Left lung (tissue), 14 donors: ENCODE measurements at places on chromosomes 12 and 14. TPM values are rescaled to one million over a fixed set of nuclear protein-coding genes. Genes with fewer than 3 reads are reported as not detected.

DNA sequence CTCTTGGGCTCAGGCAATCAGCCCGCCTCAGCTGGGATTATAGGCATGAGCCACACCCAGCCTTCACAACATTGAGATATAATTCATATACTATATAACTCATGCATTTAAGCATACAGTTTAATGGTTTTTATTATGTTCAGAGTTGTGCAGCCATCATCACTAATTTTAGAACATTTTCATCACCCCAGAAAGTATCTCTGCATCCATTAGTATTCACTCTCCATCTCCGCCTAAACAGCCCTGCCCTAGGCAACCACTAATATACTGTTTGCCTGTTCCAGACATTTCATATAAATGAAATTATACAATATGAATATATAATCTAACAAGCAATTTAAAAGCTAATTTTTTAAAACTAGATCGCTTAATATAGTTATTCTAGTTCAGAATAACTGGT is 34.7 kb downstream of the TBK1 start:
- no peak for DNase-seq

DNA sequence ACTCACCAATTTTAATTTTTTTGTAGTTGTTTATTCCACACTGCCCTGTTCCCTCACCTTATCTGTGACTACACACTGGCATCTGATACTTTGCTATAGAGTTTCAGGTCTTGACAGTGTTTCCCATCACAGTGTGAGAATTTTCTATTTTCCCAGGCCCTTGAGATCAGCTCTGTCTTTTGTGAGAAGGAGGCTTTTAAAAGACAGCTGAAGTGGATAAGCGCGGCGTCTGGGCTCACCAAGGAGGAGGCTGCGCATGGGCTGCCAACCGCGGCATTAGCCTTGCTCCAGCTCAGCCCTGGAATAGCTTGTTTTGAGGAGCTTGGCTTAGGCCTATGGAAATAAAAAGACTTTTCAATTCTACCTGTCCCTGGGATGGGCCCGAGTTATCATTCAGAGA is 181.3 kb downstream of the RMST start:
- no peak for DNase-seq

- DNase-seq, result no peak
Measured at GRCh38 chr14:21486640-21487087, 9.7 kb downstream of the TOX4 start.

DNA sequence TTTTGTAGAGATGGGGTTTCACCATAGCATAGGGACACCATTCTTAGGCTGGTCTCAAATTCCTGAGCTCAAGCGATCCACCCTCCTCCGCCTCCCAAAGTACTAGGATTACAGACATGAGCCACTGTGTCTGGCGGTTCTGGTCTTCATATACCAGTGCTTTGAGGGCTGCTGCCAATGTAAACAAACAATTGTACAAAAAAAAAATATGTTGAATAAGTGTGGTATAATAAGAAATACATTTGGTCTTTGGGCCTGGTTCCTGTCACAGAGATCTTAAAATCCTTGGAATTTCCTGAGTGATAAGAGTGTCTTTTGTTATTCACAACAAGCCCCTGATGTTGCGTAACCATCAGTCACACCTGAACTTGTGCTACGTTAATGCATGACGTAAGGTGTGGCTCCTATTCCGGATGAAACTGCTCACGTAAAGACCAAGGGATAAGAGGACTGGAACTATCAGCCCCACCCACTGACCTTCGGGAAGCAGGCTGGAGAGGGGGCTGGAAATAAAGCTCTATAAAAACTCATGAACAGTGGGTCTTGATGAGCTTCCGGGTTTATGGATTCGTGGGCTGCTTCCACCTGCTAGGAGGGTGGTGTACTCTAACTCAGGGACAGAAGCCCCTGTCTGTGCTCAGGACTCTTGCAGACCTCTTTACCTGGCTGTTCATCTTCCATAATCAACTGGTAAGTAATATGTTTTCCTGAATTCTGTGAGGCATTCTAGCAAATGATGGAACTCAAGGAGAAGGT is 16.5 kb upstream of the RIMKLB start:
- DNase-seq, result no peak

DNA sequence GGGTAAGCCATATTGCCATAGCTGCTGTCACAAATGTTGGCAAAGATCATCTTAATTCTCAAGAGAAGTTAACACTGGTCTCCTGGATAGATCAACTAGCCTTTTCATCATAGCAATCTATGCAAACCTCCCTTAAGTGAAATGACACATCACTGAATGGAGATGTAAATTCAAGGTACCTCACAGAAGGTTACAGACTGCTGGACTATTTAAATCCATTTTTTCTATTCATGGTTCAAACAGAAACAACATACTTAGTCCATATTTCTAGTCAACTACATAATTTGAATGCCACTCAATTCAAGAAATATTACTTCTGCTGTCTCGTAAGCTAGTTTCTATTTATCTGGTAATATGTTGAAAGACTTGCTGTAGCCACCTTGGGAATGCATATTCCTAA is 748.3 kb downstream of the C12orf50 start:
- DNase-seq, result no peak

GRCh38 chr14:61558271-61558670 is 137.0 kb upstream of the HIF1A start:
- DNase-seq, result no peak

GRCh38 chr14:24182110-24182882 is 6.3 kb downstream of the IPO4 start:
- no peak for DNase-seq

DNA sequence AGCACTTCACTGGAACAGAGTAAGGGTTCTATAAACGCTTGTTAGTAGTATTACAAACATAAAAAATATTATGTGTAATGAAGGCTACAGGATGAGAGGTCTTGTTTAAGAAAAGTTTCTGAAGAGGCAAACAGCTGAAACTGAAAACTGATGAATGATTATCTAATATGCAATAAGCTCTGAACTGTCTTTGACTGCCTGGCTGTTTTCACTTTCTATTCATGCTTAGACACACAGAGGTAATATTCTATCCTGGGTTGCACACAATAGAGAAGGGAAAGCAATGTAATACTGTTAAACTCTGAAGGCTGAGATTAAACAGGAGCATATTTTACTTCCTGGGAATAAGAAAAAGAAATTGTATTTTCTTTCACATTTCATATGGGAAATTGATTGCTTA is 251.3 kb downstream of the ALX1 start:
- DNase-seq, result no peak

GRCh38 chr12:42792265-42792664 is 202.7 kb upstream of the PRICKLE1 start:
- no peak for DNase-seq

- no peak for DNase-seq
Measured at GRCh38 chr14:34981743-34982420, 910 bp upstream of the SRP54 start.

DNA sequence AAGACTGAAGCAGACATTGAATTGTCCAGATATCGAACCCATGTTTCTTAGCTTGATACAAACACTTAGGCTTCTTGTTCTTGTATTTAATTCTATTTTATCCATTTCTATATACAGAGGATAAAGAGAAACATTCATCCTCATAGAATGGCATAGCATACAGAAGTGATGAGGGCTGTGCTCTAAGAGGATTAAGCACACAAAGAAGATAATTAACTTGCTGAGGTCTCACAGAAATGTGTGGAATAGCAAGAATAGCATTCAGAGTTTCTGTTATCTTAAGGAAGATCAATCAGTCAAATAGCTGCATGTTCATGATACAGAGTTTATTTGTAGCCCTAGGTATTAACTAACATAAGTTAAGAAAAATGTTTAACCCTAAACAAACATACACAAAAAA is 27.3 kb upstream of the STRAP start:
- DNase-seq, result no peak

DNA sequence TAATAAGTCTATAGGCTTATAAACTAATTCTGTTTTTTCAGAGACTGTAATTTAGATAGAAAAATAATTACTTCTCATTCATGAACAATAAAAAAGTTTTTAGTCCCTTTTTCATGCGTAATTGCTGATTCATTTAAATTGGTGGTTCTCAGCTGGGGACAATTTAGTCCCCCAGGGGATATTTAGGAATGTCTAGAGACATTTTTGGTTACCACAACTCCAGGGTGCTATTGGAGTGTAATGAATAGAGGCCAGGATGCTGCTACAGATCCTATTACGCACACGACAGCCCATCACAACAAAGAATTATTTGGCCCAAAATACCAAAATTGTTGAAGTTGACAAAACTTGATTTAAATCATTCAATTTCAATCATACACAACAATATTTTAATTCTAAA is 22.8 kb upstream of the VCPKMT start:
- no peak for DNase-seq

DNA sequence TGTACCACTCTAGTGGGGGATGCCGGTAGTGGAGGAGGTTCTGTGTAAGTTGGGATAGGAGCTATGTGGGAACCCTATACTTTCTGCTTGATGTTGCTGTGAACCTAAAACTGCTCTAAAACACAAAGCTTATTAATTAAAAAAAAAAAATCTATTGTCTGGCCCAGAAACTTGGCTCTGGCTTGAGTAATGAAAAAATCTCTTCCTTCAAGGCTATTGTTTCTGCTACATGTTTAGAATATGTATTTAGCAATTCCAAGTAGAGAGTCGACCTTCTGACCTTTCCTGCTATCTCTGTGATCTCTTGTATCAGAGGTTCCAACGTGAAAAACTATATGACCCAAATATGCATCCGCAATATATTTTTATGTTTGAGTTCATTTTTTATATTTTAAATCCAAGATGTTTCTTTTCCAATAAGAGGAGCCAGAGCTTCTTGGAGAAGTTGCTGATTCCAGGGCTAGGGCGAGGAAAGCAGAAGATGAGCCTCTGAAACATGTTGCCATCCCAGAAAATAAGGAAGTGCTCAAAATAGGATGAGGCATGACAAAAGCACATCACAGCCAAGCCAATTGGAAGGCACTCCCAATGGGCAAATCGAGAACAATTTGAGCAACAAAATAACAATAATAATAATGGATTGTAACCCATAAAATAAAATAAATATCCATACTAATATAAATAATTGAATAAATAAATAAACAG is 184.6 kb upstream of the TMEM260 start:
- DNase-seq, result no peak

- no peak for DNase-seq
Measured at GRCh38 chr14:61287196-61287595, 6.1 kb upstream of the TMEM30B start.

GRCh38 chr12:42125388-42125767 is 19.3 kb downstream of the GXYLT1 start:
- no peak for DNase-seq

DNA sequence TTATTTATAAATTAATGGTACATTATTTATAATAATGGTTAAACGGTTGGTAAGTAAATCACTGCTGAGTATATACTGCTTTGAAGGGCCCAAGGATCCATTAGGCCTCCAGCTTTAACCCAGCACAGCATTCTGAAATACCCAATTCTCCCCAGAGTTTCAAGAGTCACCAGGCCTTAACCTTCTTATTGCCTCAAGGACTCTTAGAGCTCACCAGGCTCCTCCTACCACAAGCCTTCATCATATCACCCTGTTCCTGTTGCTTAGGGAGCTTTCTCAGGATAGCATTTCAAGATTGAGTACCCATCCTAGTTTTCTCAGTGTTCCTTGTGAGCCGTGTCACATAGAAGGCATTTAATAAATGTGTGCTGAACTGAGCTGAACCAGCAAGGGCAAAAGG is 242.5 kb downstream of the FBXL14 start:
- no peak for DNase-seq

DNA sequence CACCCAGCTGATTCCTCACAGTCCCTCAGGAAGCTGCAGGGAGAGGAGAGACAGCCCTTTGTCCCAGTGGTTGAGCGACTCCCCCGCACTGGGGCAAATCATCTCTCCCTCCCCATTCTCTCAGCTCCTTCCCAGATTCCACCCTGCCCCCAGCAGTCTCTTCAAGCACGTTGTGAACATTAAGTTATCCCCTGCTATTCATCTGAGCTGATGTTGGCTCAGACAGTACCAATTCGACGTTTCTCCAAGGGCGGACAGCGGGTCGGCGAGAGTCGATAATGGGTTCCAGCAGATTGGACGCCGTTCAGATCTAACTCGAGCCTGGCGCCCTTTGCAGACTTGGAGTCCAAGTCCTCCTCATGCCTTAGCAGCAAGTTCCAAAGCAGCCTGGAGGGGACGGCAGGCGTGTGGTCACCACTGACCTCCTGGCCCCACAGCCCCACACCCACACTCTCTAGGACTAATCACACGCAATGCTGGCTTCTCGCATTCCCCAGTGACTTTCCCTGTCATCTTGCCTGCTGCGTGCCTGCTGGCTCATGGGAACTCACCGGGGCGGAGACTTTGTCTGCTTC is 245.9 kb downstream of the CHST11 start:
- no peak for DNase-seq

DNA sequence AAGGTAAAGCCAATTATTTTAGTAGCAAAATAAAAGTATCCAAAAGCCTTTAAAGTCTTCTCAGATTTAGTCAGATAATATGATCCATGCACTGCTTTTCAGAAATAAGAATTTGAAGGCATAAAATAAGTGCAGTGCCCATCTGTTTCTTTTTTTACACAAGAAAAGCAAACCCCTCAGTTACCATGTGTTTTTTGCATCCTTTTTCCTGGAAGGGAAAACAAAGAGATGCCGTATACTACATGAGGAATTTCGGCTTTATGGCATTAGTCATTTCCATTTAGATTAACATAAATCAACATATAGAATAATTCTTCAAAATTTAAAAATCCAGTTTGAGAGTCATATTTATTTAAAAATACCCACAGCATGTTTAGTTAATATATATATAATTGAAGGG is 70.0 kb upstream of the GNPNAT1 start:
- DNase-seq, result no peak

DNA sequence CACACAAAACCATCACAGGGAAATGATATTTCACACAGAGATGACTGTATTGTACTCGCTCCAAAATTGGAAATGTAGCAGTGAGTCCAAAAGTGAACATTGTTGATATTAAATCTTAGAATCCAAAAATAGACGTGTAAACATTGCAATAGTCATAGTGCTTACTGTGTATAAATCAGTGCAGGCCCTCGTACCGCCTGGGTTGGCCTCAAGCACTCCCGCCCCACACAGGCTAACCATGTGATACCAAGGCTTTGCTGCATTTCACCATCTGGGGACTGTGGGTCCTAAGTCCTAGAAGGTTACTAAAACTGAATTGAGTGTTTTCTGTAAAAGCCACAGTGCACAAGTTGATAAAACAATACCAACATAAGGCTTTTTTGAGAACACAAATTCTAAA is 107.3 kb downstream of the PPP2R5E start:
- DNase-seq, result peak; percentile 81

Gene NYNRIN
- polyA plus RNA-seq, result 120 TPM

Gene PPP1R1A
- 3.9 TPM for polyA plus RNA-seq

Gene TSPAN19
- polyA plus RNA-seq, result 0.63 TPM

Gene DEPDC4
- polyA plus RNA-seq, result 7.0 TPM

Gene OTOGL
- polyA plus RNA-seq, result 0.66 TPM

Gene MEG3
- polyA plus RNA-seq, result 361 TPM

Gene TDRD9
- 0.93 TPM for polyA plus RNA-seq

Gene ASB2
- polyA plus RNA-seq, result 0.81 TPM

Gene OR6C76
- polyA plus RNA-seq, result not detected

Gene POTEM
- polyA plus RNA-seq, result not detected

Gene TCL1B
- not detected for polyA plus RNA-seq

Gene PDZRN4
- 0.30 TPM for polyA plus RNA-seq
